ENCODE measurements at places on chromosomes 12 and 14.

DNA sequence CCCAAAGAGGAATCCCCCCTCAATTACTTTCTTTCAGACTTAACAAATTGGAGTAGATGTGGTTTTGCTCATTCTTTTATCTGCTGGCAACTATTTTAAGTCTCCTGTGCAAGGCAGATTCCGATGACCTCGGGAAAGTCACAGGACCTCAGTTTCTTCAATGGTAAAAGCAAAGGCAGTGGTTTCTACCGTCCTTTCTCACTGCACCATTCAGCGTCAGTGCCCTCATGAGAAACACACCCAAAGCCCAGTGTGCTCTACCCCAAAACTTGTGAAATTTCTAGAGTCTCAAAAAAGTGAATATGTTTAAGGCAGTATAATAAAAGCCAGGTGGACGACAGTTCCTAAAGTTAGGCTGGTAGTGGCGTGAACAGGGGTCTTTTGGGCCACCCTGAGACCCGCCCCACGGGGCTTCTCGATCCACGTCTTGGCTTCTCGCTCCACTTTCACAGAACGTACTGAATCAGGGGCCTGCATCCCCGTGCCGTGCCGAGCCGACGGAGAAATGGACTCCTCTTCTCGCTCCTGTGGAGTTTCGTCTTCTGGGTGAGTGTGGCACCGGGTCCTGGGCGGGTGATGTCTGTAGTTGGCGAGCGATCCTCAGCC, 1.3 kb upstream of the ARHGAP5 start:
- peak; percentile 59 for DNase-seq

GRCh38 chr12:292186-292585, 29.6 kb upstream of the SLC6A13 start:
- no peak for DNase-seq

- no peak for DNase-seq
These were observed 1.5 kb downstream of the PACS2 start for GRCh38 chr14:105315941-105316576.

- DNase-seq: no peak
These were observed 46.6 kb downstream of the PPP2R5C start for GRCh38 chr14:101808020-101808641.

DNA sequence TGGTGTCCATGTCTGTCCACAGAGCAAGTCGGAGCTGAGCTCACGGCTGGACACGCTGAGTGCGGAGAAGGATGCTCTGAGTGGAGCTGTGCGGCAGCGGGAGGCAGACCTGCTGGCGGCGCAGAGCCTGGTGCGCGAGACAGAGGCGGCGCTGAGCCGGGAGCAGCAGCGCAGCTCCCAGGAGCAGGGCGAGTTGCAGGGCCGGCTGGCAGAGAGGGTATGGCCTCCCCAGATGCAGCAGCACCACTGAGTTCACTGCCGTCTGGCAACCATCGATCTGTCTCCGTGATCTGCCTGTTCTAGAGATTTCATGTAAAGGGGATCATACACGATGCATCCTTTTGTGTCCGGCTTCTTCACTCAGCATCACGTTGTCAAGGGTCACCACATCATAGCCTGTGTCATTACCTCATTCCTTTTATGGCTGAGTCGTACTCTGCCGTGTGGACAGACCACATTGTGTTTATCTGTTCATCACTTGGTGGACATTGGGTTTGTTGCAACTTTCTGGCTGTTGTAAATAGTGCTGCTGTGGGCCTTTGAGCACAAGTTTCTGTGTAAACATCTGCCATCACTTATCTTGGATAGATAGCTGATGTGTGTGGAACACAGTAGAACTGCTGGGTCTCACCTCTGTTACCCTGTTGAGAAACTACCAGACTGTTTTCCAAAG, 21.9 kb downstream of the HIP1R start:
- DNase-seq: no peak

DNA sequence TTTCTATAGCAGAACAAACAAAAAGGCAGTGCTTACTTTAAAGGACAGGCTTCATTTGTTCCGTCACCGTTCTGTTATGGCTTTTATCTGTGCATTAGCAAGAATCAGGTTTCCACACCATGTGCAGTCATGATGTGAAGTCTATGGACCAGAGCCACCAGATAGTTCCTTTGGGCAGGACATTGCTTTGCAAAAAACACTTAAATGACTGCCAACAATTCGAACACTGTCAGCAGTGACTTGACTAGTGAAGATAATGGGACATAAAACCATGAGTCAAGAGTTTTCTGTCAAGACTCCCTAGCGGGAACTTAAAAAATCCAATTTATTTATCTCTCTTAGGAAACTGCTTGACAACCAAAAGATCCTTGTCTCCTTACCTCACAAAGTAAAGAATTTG, 80.3 kb downstream of the NKX2-1 start:
- DNase-seq: no peak

- no peak for DNase-seq
These were observed 53.8 kb upstream of the CLEC14A start for GRCh38 chr14:38309522-38310277.

DNA sequence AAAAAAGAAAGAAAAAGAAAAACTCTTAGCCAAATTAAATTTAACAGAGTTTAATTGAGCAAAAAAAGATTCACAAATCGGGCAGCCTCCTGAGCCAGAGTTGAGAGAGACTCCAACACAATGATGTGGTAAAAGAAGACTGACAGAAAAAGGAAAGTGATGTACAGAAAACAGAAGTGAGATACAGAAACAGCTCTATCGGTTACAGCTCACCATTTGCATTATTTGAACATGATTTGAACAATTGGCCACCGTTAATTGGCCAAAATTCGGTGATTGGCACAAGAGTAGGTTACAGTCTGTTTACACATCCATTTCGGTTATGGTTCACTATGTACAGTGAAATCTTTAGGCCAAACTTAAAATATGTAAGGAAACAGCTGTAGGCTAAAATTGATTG, 117.7 kb downstream of the SPTSSA start:
- no peak for DNase-seq

- no peak for DNase-seq
These were observed 124.7 kb downstream of the GARIN6 start for GRCh38 chr12:99772274-99772673.

- no peak for DNase-seq
These were observed 100.5 kb upstream of the SSTR1 start for GRCh38 chr14:38107216-38107631.

GRCh38 chr12:54417712-54418440, 1.2 kb downstream of the ITGA5 start:
- no peak for DNase-seq

DNA sequence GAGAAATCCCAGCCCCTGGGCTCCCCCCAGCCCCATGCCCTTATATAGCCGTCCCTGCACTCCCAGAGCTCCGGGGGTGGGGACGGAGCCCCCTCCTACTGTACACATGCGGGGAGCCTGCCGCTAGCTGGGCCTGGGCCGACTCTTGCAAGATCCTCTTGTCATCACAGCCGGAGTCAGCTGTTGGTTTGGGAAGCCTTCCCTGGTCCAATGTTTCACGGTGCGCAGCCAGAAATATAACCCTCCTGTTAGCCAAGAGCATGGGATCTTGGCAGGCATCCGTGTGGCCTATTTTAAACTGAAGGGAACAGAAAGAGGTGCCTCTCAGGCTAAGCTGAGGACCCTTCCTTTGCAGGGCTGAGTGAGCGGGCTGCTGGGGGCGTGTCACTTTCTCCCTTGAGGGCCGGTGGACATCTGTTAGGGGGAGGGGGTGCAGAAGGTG, 175.3 kb downstream of the TSPAN9 start:
- DNase-seq: peak; percentile 98

- no peak for DNase-seq
These were observed 67.6 kb upstream of the GNG2 start for GRCh38 chr14:51792809-51793208.

GRCh38 chr12:95484524-95484923, 10.6 kb downstream of the METAP2 start:
- no peak for DNase-seq

DNA sequence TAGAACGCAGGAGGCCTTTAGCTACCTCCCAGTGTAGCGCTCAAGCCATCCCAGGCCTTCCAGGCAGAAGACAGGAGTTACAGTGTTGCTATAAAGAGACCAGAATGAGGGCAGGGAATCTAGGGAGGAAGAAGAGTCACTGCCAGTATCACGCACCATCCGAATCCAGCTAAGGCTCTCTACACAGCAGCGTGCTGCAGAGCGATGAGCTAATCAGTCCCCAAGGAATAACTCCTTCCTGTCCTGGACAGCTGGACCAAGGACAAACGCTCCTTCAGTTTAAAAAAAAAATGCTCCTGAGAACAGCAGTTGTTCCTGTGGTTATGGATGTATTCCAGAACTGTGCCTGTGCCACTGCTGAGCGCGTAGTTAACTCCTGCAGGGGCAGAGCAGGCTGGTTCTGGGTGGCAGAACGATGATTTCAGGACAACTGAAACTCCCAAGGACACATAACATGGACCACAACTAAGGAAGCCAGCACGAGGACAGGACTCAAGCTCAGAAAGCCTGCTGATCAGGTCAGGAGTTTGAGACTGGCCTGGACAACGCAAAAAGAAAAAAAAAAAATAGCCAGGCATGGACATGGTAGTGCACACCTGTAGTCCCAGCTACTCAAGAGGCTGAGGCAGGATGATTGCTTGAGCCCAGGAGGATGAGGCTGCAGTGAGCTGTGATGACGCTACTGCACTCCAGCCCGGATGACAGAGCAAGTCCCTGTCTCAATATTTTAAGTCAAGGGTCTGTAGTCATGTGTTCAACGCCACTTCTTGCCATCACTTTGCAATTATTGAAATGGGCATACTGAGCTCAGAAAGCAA, 2.6 kb downstream of the IFFO1 start:
- peak; percentile 61 for DNase-seq

DNA sequence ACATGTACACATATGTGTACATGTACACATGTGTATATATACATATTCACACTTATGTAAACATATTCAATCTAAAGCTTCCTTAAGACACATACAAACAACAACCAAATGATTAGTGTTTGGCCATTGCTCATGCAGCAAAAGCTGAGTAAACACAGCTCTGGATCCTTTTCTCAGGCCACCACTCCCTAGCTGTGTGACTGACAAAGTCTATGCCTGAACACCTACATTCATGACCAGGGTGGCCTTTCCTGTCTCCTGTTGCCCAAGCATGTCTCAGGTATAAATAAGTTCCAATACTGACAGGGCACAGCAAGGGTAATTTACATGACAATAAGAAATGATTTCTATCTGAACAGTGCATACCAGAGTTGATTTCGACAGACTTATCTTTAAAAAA, 1.4 kb upstream of the PTPRO start:
- no peak for DNase-seq

- DNase-seq: no peak
These were observed 59.6 kb downstream of the GNS start for GRCh38 chr12:64699504-64700115.

DNA sequence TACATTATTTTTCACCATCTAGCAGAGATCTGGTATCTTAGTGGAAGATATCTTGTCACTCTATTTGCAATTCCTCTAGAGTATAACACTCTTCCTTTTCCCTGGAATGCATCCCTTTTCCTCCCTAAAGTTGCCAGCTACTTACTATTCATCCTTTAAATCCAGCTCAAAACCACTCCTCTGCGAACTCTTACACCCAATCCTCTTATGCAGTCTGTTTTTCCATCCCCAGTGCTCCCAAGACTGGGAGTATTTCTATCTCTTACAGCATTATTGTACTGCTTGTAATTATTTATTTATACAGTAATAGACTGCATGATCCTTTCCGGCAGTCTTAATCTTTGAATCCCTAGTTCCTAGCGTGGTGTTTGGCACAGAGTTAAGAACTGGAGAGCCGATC, 2.9 kb upstream of the SRGAP1 start:
- no peak for DNase-seq

- no peak for DNase-seq
These were observed 47.8 kb downstream of the SLC25A21 start for GRCh38 chr14:37124614-37125013.

DNA sequence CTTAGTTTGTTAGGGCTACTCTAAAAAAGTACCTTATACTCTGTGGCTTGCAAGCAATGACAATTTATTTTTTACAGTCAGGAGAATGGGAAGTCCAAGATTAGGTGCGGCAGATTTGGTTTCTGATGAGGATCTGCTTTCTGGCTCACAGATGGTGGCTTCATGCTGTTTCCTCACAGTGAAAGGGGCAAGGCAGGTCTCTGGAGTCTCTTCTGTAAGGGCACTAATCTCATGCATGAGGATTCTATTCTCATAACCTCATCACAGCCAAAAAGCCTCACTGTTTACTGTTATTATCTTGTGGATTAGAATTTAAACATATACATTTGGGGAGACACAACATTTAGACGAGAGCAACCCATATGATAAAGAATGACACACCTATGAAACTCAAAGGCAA, 1957.4 kb upstream of the SEL1L start:
- no peak for DNase-seq

DNA sequence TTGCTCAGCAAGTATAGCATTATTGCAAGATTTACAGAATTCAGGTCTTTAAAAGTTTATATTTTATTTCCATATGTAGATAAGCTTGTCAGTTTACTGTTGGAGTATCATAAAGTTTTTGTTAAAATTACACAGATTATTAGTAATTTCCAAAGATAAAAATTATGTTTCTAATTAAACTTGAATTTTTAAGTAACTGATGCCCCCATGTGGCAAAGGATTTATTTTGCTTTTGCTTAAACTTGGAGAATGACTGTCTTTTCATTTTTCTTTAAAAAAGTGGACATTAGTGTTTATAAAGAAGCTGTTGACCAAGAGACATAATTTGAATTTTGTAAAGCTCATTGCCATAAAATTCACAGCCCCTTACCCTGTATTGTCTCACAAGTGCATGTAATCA, 45.8 kb downstream of the ETNK1 start:
- DNase-seq: no peak

DNA sequence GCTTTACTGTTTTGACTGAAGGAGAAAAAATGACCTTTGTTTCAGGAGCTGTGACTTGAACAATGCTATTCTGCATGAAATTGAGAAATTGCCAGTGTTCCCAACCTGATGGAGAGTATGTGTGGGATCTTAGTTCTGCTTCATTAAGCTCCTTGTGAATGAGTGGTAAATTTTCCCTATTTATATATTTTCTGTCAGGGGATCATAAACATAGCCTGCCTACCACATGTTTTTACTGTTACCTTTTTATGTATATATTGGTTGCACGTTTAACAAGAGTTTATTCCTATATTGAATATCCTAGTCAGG, 271.7 kb downstream of the PDZRN4 start:
- DNase-seq: no peak

DNA sequence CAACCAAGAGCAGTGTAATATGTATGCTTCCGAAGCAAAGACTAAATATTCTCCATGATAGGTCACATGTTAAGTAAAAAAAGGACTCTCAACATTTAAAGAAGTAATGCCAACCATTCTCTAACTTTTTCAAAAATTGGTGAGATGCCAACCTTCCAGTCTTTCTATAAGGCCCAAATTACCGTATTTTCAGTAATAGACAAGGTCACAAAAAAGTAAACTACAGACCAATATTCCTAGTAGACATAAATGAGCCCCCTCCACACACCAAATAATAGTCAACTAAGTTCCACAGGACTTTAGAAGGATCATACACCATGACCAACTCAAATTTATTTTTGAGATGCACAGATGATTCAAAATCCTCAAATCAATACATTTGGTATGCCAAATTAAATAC, 867.4 kb downstream of the TMEM121 start:
- DNase-seq: no peak

- no peak for DNase-seq
These were observed 349 bp upstream of the FAM177A1 start for GRCh38 chr14:35045798-35046047.

- no peak for DNase-seq
These were observed 47.4 kb downstream of the IFNG-AS1 start for GRCh38 chr12:68036642-68037041.
